NCI-H446 (cell line): ENCODE measurements at places on chromosomes 12 and 14.

GRCh38 chr12:93031028-93031427 is 101.9 kb upstream of the EEA1 start:
- DNase-seq = no peak

- DNase-seq = no peak
Measured at GRCh38 chr14:95138876-95139275, 18.5 kb downstream of the DICER1 start.

- no peak for DNase-seq
Measured at GRCh38 chr12:19190292-19191031, 60.9 kb downstream of the PLEKHA5 start.

DNA sequence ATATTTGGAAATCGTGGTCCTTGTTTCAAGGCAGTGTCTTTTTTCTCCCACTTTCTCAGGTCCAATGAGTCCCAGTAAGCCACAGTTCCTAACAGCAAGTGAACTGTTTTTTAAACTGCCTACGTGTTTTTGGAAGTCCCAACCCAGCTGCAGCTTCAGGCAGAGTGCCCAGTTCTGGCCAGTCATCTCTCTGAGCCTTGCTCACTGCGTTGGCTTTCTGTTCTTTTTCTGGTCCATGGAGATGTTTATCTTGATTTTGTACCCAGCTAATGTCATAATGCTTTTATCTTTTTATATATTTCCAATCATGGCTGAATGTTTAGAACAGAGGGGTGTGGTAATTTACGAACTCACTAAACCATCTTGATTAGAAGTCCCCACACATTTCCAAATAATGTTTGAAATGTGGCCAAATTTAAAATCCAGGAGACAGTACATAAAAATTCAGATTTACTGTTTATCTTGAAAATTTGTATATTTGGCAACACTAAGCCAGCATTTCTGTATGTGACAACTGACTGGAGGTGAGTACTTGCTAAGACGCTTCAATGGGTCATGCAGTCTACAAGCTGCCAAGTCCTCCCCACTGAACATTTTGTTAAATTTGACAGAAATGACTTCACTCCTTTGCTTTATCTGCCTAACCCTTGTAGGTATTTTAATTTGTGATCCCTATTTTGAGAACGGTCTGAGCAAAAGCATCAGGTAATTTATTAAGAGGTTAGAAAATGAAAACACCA is 46.1 kb upstream of the OTOGL start:
- peak; percentile 52 for DNase-seq

DNA sequence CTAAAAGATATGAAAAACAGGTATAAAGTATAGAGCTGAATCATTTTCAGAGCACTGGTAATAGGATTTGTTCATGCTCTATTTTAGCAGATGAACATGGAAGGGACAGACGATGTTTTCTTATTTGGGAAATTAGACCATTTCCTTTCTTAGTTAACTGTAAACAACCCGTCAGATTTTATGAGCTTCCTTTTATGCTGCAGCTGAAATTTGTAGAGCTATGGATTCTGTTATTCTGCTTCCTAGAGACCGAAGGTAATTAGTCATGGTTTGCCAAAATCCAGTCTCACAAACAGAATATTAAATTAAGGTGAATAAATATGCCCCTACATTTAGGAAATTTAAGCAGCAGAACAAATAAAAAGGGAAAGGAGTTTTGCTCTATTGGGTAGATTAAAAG is 180.2 kb upstream of the SYT1 start:
- DNase-seq = no peak

DNA sequence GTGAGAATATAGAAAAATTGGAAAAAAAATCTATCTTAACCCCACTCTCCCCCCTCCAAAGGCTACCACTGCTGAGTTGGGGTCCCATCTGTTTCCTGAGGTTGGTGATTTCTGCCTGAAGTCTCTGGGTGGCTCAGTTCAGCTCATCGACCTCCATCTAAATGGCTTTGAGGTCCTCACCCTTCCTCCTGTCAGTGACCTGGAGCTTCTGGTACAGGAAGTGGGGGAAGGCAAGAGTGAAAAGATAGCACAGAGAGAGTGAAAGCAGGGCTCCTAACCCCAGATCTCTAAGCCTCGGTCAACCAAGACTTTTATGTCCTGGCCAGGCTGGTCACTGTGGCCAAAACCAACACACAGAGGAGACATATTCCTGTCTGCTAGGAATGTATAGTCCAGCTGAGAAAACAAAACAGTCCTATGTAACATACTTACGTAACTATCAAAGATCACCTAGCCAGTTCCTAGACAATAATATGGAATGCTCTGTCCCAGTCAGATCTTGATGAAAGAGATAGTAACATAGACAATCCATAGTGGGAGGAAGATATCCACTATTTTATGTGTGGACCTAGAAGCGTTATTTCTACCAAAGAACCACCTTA is 12.3 kb upstream of the KRT73 start:
- no peak for DNase-seq

GRCh38 chr14:61130512-61131260 is 149.6 kb downstream of the SLC38A6 start:
- no peak for DNase-seq

DNA sequence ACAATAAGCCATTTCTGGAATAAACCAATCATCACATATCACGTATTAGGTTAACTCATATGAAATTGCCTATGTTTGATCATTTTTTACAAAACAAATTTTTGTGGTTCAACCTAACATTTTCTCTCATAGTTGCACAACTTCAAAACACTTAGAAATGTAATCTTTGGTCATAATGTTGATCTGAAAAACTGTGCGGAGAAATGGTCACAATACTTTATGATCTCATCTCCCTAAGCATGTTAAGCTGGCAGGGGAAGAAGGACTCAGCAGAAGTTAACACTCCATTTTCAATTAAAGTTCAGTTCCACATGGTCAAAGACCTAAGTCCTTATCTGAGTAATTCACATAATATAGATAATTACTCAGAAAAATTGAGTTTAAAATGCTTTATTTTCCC is 194.8 kb downstream of the CAPZA3 start:
- no peak for DNase-seq

DNA sequence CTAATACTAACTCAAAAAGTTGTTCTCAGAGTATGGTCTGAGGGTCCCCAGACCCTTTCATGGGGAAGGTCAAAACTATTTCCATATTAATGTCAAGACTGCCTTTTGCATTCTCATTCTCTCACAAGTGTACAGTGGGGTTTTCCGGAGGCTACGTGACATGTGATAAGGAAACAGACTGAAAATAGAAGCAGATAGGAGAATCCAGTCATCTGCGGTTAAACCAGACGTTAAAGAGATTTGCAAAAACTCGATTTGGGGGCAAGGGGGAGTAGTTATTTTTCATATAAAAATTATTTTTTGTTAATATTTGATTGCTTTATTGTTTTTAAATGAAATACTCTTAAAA is 1.0 kb upstream of the NAP1L1 start:
- DNase-seq = no peak

DNA sequence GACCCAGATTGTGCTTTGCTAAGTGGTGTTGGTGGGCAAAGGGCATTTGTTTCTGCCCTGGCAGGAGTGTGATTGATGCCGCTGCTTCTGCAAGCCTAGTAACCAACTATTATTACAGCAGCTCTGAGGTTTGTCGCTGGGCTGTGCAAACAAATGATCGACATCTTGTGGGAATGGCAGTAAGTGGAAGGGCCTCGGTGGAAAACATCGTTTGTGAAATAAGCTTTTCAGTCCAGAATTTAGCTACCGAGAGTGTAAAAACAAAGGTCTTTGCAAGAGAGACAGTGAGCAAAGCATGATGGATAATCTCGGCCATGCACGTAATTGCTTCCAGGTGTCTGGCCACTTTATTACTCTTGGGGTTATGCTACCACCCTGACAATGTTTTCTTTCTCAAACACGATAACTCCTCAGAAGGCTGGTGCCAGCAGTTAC is 397.7 kb upstream of the PRICKLE1 start:
- no peak for DNase-seq

DNA sequence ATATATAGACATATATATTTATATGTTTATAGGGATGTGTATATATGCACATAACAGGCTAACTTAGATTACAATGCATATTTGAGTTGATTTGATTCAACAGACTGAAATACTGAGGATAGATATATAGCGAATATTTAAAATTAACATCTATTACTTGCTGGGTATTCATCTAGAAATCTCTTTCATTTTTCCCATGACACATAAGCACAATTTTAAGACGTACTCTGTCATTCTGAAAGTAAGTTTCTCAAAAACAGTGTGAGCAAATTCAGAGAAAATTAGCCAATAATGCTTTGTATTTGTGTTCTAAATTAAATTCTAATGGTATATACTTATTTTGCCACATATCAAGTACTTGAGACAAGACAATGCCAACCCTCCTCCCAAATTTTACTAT is 907.5 kb upstream of the MDGA2 start:
- no peak for DNase-seq

DNA sequence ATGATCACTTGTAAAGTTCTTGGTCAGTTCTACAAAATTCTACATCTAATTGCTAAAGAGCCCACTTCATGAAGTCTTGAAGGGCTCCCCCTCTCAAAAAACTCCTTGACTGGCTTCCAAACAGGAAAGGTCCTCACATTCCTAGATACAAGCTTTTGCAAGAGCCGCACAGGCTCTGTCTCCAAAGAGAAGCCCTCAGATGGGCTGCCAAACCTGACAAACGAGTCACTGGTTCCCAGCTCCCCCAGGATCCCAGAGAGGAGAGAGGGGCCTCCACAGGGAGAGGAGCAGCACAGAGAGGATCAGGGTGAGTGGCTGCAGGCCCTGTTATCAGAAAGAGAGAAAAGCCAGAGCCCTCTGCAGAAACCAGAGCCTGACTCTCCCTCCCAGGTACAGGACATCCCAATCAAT is 5.8 kb downstream of the NID2 start:
- no peak for DNase-seq

- no peak for DNase-seq
Measured at GRCh38 chr14:41374092-41374491, 232.6 kb upstream of the LRFN5 start.

DNA sequence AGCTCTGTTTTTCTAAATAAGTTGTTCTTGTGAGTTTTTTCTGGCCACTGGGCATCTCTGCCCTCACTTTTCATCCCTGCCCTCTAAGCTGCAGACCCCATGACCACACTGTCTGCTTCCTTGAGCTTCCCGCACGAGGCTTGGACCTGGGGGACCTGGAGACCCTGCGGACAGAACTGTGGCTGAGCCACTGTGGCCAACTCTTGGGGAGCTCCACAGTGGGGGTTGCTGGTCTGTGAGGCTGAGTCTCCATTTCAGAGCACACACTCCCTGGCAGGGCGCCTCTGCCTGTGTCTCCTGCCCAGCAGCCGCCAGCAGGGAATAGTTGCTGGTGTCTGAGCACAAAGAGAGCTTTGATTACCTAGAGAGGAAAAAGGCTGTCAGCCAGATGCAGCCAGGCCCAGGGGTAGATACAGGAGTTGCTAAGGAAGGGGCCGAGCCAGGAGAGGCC is 13.1 kb upstream of the RIN3 start:
- no peak for DNase-seq

DNA sequence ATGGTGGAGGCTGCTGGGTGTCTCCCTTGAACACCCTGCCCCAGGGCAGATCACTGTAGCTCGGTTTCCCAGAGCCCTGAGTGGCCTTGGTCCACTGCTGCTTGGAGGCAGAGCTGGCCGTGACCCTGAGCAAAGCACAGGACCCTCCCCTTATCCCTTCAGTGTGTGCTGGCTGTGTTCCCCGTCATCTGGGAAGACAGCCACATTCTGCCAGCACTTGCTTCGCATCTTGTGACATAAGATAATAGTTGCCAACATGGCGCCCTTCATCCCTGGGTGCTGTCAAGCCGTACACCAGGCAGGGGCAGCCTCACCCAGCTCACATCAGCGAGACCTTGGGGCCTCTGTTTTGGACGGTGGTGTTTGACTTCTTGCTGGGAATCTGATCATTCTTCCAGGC is 12.1 kb upstream of the ALDH2 start:
- DNase-seq = no peak

DNA sequence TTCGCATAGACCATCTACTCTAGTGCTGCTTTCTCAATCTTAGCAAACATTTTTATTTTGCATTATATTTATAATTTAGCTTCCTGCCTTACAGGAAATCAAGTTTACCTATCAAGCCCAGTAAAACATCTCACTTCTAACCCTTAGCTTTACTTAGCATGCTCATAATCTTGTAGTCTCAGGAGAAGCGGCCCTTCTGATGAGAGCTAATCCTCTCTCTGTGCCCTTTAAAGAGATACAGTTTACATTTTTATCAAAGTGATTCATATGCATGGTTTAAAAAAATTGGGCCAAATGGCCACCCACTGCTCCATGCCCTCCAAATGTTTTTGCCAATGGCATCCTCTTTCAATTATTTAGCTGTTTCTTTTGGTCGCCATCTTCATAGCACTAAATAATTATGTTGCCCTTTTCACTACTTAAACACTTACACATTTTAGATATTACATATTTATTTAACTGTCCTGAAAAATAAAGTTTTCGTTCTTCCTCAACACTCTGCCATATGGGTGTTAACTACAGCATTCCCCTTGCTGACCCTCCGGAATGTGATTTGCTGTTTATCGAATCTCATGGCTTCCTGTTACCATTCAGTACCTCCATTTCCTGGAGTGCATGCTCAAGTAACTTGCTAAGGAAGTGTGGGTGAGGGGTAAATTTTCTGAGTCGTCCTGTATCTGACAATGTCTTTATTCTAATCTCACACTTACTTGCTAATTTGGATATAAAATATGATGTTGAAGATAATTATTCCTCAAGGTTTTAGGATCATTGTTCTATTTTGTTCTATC is 29.3 kb downstream of the YLPM1 start:
- no peak for DNase-seq

GRCh38 chr12:19749906-19750574 is 310.7 kb downstream of the AEBP2 start:
- DNase-seq = no peak

DNA sequence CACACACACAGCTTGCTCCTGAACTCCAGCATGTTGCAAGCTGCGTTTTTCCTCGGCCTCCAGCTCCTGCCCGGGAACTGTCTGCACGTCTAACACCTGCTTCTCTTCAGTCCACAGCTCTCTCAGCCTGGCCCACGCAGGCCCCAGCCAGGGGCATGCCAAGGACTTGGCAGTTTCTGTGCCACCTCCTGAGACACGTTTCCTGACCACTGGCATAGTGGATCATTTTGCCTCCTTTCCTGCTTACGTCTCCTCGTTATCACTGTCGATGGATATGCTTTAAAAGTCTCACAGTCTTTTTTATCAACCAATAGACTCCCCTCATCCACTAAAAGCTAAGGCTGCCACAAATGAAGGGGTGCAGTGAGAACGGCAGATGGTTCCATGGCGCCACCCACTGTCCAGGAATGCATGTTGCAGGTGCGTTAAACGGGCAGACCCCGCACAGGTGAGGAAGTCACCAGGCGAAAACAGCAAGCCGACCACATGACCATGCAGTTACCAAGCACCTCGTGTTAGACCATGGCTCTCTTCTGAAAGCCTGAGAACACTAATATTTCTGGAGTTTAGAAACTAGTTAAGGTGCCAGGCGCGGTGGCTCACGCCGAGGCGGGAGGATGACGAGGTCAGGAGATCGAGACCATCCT is 14.7 kb upstream of the TEAD4 start:
- no peak for DNase-seq
